ENCODE measurements at places on chromosomes 5 and 9. TPM values are rescaled to one million over a fixed set of nuclear protein-coding genes. Genes with fewer than 3 reads are reported as not detected.

- no peak for DNase-seq
Measured at GRCh38 chr5:1524799-1525623, 1.3 kb upstream of the LPCAT1 start.

GRCh38 chr5:80569961-80570786 is at the start of gene ANKRD34B:
Gene ANKRD34B (minus strand): TSS chr5:80570280. CDS start chr5:80560019, 10,261 bp downstream.
- DNase-seq: no peak

GRCh38 chr5:173866858-173867679 is 21.1 kb upstream of the CPEB4 start:
- DNase-seq: no peak

DNA sequence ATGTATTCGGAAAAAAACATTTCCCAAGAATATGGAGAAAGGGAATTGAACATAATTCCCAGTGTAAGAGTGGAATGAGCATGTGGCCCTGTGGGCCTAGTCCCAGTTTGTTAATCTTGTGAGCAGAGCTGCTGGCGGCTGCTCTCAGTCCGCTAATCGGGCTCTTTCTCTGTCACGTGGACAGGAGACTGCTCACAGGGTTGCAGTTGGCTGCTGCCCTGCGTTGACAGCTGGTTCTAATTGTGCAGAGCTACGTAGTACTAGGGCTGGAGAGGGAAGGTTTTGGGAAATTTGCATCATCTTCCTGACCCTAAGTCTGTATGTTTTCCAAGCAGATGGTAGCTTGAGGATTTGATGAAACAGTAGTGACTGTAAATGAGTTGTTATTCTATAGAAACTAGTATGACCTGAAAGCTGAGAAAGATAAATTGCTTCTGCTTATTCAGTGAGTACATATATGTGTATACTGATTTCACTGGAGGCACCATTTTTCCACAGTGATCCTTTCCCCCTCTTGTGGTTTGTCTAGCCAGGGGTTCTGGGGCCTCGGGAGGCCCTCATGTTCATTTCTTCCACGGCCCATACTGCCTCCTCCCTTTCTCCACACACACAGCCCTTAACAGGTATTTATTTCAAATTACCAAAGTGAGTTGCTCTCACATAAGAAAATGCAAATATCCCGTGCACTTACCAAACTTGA is 100.6 kb downstream of the ANGPTL2 start:
- DNase-seq: peak; percentile 85

GRCh38 chr9:616694-617093 is 224.8 kb upstream of the DMRT1 start:
- DNase-seq: no peak

DNA sequence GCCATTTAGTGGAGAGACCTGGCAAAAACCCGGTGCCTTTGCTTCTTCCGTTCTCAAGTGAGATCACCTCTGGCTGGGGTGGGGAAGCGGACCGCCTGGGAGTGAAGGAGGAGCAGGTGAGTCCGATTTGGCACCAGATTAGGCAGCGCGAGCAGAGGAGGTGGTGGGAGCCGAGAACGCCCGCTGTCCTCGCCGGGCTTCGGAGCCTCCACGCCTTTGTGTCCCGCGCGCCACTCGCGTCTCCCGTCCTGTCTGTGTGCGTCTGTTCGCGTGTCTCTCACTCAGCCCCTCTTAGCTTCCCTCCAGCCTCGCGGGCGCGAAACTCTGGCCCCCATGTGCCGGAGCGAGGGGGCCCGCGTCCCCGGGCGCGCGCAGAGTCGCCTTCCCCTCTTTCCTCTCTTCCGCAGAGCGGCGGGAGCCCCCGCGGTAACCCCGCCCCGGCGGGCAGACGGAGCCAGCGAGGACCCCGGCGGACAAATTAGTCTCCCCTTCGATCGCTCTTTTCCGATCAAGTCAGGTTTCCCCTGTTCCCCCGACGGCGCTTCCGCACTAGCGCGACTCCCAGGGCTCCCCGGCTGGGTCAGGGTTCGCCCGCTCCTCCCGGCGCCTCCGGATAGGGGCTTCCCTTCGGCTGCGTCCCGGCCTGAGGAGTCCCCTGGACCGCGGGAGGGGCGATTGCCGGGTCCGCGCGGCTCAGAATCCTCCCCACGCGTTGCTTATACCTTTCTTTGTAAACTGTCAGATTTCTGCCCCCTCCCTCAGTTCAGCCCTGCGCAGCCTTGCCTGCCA is 7.1 kb downstream of the POU4F3 start:
- no peak for DNase-seq

DNA sequence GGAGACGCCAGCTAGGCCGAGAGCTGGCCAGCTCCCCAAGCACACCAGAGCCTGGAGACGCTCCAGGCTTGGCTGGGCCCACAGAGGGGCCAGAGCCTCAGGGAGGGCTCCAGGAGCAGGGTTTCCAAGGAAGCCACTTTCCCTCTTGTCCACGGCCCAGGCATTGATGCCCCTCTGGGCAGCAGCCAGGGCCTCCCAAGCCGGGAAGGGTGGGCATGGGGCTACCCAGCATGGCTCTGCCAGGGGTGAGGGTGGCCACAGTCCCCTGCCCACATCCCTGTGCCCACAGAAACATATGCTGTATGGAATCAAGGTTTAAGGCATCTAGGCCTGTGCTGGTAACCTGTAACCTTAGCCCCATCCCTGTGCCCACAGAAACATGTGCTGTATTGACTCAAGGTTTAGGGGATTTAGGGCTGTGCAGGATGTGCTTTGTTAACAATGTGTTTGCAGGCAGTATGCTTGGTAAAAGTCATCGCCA is 1.5 kb upstream of the DPP7 start:
- no peak for DNase-seq

GRCh38 chr5:15492545-15492944 is 7.4 kb upstream of the FBXL7 start:
- no peak for DNase-seq

DNA sequence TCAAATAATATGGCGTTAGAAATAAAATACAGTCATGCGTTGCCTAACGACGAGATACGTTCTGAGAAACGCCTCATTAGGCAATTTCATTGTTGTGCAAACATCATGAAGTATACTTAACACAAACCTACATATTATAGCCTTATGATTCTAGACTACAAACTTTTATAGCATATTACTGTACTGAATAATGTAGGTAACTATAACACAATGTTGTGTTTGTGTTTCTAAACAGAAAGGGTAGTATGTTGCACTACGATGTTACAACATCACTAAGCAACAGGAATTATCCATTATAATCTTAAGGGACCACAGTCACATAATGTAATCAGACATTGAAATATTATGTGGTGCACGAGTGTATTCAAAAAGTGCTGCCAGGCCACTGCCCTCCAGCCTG is 3.0 kb upstream of the SMC2 start:
- DNase-seq: no peak

CAMK4 gene
- total RNA-seq: 22.5 TPM

GRCh38 chr5:27220752-27221151 is 182.4 kb upstream of the CDH9 start:
- no peak for DNase-seq

FLT4 gene
- 0.04 TPM for total RNA-seq

PCDHGA12 gene
- 0.14 TPM for total RNA-seq

PLPP7 gene
- not detected for total RNA-seq

BARHL1 gene
- total RNA-seq: not detected

SIMC1 gene
- 17.7 TPM for total RNA-seq

GPR151 gene
- not detected for total RNA-seq

GRCh38 chr9:16103620-16104397 is 551.0 kb downstream of the CCDC171 start:
- no peak for DNase-seq

- DNase-seq: no peak
Measured at GRCh38 chr9:127525401-127526188, 74.3 kb downstream of the LRSAM1 start.

- DNase-seq: peak; percentile 13
Measured at GRCh38 chr9:106772523-106773290, 90.3 kb upstream of the ZNF462 start.

DNA sequence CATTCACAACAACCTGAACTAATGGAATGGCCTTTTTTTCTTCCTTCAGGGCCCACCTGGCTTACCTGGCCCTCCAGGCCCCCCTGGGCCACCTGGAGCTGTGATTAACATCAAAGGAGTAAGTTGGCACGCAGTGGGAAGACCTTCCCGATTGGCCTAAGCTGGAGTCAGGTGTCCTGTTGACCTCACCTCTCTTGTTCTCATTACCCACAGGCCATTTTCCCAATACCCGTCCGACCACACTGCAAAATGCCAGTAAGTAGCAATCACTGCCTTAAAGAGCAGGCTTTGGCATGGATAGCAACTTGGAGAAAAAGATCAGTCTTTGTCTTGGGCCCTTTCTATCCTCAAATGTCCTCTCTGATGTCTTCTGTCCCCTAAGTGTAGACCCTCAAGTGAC is 55.3 kb upstream of the TGFBR1 start:
- no peak for DNase-seq

DNA sequence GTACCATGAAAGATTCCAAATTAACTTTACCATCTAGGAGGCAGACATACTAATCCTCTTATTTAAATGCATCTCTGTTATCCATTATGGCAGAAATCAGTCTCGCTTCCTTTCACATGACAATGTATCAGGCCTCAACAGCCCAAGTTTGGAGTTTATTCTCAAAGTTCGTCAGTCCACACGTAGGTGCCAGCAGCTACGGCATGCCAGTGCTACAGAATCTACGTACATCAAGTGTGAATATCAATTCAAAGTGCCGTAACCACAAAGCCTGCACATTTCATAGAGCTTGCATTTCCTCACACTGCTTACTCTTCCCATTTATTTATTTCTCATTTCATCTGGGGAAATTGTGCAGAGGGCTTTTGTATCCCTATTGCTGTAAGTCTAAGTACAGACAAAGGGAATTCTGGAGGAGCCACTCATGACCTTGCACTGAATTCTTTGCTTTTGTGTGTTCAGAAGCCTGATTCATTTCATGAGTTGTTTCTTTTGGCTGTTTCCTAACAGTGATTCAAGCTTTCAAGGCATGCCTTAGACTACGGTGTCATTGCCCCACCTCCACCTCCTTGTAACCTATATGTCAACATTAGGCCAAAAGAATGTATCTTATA is 10.0 kb downstream of the ENC1 start:
- DNase-seq: no peak

GRCh38 chr5:134111741-134112647 is 2.5 kb upstream of the TCF7 start:
- no peak for DNase-seq

DNA sequence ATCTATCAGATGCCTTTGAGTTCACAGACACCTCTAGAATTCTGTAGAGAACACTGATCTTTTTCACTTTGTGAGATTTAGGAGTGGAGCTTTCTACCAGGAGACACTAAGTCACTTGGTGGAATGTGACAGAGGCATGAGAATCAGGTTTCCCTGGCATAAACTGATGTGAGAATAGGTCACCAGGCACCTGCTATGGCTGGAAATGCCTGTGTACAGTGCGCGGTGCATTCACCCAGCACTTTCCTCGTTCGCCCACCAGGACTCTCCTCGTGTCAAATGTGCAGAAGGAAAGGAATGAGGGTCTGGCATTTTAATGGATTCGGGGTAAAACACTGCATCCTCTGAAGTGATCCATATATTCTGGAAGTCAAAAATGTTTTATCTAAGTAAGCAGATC is 281.8 kb upstream of the TUT7 start:
- DNase-seq: no peak

GRCh38 chr9:82810915-82811314 is 252.0 kb downstream of the RASEF start:
- peak; percentile 81 for DNase-seq

KYAT1 gene
- total RNA-seq: 7.1 TPM

DNA sequence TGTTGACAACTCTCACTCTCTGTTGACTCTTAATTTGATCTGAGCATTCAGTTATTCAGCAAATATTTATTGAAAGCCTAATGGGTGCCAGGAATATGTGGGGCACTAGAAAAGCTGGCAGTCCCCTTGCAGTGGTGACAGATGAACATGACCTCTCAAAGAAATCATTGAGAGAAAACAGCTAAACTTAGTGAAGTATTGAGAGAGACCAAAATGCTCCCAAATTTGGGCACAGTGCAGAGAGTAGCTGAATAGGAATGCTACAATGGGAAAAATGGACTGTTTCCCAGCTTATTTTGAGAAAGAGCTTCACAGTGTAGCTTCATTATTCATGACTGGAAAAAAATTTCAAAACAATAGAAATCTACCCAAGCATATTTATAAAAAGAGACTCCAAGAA is 257.9 kb downstream of the SGCD start:
- DNase-seq: no peak

- peak; percentile 28 for DNase-seq
Measured at GRCh38 chr9:18791074-18791473, 241.9 kb downstream of the SAXO1 start.

DNA sequence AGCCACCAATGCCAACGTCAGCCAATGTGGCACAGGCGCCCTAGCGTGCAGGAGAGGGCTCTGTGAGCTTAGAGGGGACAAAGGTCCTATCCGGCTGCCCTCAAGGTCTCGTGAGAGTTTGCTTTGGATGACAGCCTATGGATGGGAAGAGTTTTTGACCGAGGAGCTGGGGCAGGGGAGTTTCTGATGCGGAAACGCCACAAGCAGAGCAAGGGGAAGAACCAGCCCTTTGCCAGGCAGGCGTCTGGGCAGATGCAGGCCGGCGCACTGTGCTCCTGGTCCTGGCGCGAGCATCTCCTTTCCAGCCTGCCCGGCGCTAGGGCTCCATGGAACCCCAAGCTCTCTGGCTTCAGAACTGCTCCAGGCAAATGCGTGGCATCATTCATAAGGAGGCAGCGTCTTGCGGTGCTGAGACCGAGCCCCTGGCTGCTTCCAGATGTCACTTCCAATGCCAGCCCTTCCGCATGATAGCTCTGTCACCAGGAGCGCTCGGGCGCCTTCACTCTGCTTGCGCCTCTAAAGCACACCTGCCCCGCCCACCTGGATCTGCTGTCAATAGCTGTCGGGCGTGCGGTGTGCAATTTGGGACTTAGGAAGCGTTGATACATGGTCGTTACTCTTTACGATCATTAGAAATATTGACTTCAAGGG is 374.9 kb upstream of the IRX1 start:
- no peak for DNase-seq

GRCh38 chr5:178548746-178549145 is 41.4 kb downstream of the COL23A1 start:
- DNase-seq: no peak

DNA sequence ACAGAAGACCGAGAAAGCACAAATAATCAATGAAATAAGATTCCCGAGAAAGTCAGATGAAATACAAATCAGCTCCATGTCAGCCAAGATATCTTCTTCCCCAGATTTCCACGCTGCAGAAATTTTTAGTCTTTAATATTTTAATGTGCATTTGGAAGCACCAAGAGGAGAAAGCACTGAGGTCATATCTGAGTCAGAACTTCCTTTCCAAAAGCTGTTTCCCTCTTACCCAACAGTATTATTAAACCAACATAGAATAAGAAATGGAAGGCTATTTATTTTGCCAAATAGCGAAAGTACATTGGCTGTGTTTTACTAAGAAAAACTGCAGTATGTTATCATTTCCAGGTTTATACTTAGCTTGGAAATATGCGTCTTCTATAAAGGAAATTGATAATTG is 772.1 kb upstream of the CDH9 start:
- DNase-seq: no peak

DNA sequence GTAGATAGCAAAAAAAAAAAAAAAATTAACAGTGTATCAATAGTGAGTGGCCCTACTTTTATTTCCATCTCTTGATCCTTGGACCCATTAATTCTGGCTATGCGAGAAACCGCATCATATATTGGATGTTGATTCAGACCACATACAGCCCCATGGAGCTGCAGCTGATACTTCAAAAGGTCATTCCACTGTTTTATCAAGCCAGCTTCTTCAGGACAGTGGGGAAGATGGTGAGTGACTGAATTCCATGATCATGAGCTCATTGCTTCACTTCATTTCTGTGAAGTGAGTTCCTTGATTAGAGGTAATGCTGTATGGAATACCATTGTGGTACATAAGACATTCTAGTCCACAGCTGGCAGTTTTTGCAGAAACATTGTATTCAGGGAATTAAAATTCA is 222.9 kb upstream of the MEF2C start:
- DNase-seq: no peak

Measured in H4 (cell line).